Erythroblast (primary cell): ENCODE measurements at places on chromosomes 13 and 19.

GRCh38 chr19:15702534-15702930, 25.3 kb upstream of the OR10H2 start:
- peak; percentile 57 for DNase-seq

- DNase-seq, result no peak
Measured at GRCh38 chr19:45294291-45295029, 28.2 kb downstream of the CKM start.

- DNase-seq, result no peak
Measured at GRCh38 chr19:29277102-29277501, 64.2 kb upstream of the UQCRFS1 start.

DNA sequence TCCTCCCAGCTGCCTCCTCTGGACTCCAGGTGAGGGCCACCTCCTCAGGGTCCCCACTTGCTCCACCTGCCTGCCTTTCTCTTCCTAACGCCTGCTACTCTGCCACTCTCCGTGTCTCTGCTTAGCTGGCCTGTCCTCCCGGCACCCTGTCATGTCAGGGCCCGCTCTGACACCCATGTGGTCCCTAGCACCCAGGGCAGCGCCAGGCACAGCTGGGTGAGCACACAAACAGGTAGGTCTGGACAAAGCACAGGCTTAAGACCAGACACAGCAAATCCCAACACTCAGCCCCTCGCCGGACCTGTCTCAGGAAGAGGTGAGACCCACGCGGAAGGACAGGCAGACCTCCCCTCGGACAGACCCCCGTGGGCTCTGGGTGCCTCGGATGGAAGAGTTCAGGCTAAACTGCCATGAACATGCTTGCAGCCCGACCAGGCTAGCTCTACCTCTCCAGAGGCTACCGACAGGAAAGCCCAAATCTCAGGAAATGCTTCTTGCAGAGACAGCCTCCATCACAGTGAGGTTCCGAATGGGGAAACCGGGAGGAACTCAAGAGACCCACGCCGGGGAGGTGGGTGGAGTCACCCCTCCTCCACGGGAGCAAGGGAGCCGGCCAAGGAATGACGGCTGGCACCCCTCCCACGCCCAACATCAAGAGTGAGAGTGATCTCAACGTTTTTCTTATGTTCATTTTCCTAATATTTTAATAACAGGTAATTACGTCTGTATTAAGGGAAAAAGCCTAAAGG, 12.5 kb downstream of the ZNF787 start:
- DNase-seq, result no peak

DNA sequence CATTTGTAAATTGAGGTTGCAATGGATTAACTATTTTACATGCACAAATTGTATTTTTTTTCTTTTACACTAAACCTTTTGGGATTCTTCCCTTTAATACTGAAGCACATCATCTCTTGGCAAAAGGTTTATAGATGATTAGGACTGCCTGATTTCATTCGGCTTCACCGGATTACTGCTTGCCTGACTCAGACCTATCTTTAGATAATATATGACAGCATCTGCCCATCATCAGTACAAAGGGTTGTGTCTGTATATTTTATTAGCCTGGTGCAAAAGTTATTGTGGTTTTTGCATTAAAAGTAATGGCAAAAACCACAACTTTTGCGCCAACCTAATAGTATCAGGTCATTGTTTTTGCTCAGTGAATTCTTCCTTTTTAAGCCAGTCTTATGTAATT, 316.2 kb upstream of the HTR2A start:
- no peak for DNase-seq

GRCh38 chr13:26616126-26616525, 58.6 kb downstream of the WASF3 start:
- DNase-seq, result no peak

DNA sequence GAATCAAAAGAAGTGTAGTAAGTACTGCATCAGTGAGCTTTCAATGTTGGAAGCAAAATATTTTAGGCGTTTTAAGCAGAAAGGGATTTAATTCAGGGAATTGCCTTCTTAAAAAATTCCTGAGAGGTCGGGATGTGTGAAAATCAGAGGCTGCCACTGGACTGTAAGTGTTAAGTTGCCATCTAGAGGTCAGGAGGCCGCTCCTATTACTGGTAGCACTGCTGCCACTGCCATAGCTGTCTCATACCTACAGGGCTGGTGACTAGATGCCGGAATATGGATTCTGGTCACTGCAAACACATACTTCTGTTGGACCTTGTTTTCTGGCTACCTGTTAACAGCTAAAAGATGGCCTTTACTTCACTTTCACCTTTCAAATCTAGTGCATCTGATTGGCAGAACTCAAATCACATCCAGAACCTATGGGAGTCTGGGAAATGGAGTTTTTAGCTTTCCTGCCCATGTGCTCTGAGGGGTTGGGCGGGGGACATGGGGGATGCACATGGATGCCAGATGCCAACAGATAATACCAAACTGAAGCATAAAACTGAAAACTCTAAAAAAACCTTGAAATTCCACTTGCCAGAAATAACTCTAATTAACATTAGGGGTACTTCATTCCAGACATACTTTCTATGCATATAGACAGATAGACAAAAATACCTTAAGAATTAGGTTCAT, 29.8 kb downstream of the DGKH start:
- no peak for DNase-seq

GRCh38 chr13:21638319-21639282, 32.3 kb upstream of the FGF9 start:
- DNase-seq, result peak; percentile 64
